ENCODE measurements at places on chromosomes 7 and 10.
A peak's percentile ranks its signal among the peaks of the same experiment; 100 is the strongest.

- no peak for DNase-seq
These were observed 196.8 kb downstream of the REEP3 start for GRCh38 chr10:63718006-63718405.

GRCh38 chr7:74674166-74674565 is 16.6 kb downstream of the GTF2I start:
- no peak for DNase-seq

DNA sequence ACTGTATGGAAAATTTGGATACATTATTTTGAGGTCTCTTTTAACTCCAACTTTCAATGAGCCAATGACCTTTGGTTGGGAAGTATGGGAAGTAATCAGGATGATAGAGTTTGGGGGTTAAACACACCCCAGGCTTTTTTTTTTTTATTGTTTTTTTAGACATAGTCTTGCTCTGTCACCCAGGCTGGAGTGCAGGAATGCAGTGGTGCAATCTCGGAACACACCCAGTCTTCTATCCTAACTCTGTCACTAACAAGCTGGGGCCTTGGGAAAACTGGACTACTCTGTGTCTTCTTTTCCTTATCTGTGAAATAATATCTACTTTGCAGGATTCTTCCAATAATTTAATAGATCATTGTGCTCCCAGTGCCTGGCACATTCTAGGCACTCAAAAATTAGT is 37.6 kb upstream of the AGBL3 start:
- no peak for DNase-seq

DNA sequence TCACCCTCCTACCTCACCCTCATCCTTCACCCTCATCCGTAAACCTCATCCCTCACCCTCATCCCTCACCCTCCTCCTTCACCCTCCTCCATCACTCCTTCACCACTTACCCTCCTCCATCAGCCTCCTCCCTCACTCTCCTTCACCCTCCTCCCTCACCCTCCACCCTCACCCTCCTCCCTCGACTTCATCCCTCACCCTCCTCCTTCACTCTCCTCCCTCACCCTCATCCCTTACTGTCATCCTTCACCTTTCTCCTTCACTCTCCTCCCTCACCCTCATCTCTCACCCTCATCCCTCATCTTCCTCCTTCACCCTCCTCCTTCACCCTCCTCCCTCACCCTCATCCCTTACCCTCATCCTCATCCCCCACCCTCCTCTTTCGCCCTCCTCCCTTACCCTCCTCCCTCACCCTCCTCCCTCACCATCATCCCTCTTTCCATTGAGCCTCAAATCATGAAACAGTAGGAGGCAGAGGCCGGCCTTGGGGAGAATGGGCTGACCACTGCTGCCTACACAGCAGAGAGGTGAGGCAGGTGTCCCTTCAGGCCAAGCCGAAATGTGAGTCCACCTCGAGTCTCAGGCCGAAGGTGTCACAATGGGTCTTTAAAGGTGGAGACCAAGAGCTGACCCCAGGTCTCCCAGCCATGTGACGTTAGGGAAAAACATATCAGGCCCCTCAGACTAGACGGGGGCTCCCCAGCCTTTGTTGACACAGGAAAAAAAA is 53.0 kb downstream of the PDGFA start:
- no peak for DNase-seq

DNA sequence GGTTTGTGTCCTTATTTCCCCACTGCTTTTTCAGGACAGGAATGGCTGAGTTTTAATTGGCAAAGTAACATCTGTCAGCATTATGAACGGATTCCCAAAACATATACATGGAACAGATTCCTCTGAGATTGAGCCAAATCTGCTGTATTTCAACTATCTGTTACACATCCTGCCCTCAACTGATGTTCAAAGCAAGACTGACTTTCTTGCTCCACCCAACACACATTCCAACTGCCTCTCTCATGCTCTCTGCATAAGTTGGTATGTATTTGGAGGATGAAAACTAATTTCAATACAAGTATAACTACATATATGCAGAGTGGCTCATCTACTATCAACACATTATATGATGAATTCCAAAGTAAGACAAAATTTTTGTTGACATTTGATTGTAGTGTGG is 342.2 kb downstream of the GATA3 start:
- no peak for DNase-seq

GRCh38 chr10:42877496-42878030 is 95.0 kb downstream of the BMS1 start:
- no peak for DNase-seq

GRCh38 chr7:43450894-43451293 is 132.0 kb upstream of the STK17A start:
- no peak for DNase-seq

DNA sequence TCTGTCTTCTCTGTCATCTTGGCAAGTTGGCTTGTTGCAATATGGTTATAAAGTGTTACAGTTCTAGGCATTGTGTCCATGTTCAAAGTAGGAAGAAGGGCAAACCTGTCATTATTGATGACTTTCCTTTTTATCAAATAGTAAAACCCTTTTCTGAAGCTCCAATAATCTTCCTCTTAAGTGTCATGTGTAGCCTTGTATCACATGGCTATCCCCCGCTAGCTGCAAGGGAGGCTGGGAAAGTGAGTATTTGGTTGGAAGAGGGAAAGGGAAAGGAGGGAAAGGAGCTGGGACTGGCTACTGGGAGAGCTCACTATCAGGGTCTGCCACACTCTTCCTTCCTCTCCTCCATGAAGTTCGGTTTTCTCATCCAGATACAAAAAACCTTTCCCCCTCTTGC is 45.2 kb upstream of the FAM180A start:
- DNase-seq = no peak

DNA sequence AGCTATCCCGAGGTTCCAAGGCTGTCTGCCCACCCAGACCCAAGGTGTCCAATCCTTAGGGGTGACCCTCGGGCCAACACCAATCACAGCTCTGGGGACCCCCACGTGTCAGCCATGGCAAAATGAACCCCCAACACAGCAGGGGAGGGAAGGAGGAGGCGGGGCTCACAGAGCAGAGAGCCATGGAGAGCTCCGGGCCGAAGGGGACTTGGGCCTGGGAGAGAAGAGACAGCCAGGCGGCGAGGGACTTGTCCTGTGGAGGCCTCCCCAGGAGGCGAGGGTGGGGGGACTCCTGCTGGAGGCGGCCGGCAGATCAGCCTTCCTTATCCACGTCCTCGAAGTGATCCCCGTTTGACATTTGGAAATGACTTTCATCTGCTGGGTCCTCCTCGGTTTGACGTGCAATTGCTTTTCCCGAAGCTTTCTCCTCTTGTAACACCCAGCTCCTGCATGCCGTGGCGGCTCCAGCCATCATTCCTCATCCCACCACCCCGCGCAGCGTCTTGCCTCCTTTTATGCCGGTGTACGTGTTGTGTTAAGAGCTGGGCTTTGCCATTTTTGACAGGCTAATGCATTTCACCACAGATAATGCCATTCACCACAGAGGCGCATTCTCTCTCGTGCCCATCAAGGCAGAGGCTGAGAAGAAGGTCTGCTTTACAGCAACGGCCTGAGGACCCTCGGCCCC is 337.4 kb downstream of the DNAJB6 start:
- DNase-seq = peak; percentile 32

DNA sequence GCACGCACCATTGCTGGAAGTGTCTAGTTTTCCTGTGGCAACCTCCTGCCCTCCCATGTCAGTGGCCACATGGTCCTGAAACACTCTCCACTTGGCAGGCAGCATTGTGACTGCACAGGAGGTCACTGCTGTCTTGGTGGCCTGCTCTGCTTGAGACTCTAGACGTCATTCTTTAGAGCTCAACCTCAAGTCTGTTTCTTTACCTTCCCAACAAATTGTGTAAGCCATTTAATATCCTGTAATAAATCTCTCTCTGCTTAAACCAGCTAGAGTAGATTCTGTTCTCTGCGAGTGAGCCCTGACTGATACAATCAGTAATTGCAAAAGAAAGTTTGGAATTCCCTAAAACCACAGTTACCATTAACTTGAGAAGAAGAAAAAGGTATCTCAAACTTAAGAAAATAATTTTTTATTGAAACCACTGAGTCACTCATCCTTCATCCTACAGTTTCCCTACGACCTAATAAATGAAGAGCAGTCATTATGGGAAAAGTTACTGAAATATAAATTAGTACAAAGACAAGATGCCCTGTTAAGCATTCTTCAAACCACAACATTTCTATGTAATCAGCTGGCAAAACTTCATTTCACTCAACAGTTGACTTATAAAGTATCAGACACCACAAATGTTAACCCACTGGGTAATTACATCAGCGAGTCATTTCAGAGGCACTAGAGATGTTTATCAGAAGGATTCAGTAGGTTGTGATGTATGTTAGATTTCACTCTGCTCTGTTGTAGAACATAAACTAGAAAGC is 18.0 kb downstream of the SLC25A13 start:
- DNase-seq = no peak

All from right forelimb (tissue), 1 donor.